Activated naive CD4-positive, alpha-beta T cell (primary cell): ENCODE measurements at places on chromosomes 16 and 17.
A peak's percentile ranks its signal among the peaks of the same experiment; 100 is the strongest.

DNA sequence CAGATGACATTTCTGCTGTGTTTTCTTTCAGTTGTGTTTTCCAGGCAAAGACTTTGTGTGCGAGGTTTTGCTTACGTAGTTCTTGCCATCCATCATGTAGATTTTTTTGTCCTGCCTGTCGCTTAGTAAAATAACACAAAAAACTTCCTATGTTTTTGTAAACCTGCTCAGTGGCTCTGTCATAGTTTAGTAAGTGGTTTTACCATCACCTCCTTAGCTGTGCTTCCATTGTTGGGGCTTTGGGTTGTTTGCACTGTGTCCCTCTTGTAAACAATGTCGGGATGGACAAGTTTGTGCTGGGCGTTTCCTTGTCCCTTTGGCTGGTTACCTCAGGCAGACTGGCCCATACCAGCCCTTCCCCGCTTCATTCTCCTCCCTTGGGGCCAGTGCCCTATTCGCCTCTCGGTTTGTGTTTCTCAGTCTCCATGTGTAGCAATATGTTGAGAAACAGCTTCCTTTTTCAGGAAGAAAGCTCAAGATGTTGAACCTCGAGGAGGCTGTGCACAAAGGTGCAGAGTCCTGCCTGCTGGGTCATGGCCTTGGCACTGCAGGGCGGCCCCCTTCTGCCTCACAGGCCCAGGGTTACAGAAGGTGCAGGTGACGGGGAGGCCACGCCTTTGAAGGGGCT lies 74.6 kb downstream of the KSR1 start:
- DNase-seq: no peak

DNA sequence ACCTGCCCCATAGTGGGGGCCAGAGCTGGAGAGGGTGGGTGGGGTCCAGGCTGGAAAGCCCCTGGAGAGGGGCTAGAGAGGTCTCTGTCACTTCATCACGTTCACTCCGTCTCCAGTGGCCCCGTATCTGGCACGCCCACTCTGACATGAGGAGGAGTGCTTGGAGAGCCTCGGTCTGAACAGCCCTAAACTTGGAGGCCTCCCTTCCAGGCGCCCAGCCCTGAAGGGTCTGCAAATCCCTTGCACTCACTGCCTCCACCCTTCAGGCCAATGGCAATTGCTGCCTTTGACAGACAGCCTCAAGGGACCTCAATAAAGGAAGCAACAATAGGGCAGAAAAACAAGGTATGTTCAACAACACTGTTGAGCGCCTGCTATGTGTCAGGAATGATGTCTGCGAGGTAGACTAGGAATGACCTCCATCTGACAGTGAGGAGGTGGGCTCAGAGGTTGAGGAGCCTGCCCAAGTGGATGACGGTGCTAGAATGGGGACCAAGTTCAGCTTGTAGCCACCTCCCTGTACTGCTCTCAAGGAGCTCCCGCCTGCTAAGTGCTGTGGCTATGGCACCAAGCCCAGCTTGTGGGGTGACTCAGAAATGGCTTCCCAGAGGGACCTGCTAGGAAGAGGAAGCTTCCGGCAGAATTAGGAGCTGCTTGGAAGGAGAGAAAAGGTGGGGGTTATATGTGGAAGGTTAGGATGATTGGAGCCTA lies 2.9 kb upstream of the EPX start:
- no peak for DNase-seq

DNA sequence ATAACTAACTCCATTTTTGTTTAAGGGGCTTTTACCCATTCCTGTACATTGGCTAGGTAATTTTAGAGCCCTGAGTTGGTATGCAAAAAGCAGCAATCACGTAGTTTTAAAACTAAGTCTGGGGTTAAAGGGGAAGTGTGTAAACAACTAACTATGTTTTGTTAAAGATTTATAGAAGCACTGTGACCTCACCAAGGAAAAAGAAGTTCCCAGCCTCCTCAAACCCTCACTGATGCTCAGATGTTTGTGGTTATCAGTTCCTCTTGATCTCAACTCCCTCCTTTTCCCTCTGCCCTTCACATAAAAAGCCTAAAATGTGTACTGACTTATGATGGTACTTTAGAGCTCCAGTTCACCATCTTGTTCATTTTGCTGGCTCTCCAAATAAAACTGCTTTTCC lies 119.9 kb upstream of the IRX6 start:
- DNase-seq: no peak

DNA sequence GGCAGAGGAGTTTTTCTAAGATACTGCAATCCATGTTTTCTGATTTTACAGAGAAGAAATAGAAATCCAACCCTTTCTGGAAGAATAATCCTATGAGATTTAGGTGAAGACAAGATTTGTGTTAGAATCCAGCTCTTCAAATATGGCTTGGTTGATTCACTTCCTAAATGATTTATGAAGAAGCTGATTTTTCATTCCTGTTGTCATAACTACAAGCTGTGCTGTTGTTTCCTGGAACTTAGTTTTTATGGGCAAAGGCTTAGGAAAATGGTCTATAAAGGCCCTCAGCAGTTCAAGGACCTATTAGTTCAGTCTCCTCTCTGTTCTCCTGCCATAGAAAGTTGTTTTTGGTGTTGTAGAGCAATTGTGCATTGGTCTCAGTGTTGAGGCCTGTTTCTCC lies 174.2 kb upstream of the FAM20A start:
- DNase-seq: no peak

GRCh38 chr17:52213451-52213850 lies 54.9 kb upstream of the CA10 start:
- no peak for DNase-seq

DNA sequence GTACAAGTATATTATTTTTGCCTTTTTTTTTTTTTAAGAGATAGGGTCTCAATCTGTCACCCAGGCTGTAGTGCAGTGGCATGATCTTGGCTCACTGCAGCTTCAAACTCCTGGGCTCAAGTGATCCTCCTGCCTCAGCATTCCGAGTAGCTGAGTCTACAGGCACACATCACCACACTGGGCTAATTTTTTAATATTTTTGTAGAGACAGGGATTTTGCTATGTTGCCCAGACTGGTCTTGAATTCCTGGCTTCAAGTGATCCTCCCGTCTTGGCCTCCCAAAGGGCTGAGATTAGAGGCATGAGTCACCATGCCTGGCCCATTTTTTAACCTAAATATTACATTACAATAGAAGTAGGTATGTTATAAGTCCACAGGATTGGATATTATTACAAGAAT lies 3.2 kb downstream of the TERB1 start:
- DNase-seq: no peak

DNA sequence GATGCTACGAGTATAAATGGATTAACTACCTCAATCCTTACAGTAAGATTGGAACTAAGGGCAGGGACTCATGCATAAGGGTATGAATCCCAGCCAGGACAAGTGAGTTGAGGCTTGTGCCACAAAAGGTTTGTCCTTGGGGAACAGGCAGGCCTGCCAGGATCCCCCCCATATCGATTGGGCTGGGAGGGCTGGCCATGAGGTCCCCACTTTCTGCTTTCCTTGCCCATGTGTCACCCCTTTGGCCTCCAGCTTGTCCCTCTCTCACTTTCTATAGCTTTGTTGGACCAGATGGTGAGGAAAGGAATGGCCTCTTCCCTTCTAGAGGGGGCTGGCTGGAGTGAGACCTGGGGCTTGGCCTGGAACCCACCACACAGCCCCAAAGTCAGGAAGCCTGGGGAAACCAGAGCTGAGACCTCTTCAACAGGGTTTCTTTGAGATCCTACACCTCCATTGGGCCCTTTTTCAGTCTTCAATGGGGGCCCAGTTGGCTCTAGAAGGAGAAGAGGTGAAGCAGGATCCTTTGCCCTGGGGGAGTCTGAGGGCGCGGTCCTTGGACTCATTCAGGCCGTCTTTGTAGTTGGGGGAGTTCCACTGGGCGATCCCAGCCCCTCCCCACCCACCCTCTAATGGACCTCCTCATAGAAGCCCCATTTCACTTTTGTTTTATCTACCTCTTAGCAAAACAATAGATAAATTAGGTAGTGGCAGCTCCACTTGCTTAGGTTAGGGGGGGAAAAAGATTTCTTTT lies 57.3 kb downstream of the IGF2BP1 start:
- no peak for DNase-seq

DNA sequence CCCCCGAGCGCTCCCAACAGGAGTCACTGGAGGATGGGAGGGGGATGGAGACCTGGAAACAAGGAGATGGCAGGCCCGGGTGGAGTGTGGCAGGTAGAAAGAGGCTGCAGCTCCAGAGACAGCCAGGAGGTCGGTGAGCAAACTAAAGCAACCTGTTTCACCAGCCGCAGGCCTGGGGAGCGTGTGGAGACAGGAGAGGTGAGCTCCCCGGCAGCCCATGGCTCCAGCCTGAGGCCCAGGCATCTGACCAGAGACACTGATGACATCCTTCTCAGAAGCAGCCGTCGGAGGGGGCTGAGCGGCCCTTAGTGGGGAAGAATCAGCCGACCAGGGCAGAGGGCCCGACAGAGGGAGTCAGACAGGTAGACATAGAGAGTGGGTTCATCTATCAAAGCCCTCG lies 165.1 kb downstream of the ZNF423 start:
- DNase-seq: no peak

GRCh38 chr16:81556715-81557284 lies 112.2 kb downstream of the CMIP start:
- no peak for DNase-seq

DNA sequence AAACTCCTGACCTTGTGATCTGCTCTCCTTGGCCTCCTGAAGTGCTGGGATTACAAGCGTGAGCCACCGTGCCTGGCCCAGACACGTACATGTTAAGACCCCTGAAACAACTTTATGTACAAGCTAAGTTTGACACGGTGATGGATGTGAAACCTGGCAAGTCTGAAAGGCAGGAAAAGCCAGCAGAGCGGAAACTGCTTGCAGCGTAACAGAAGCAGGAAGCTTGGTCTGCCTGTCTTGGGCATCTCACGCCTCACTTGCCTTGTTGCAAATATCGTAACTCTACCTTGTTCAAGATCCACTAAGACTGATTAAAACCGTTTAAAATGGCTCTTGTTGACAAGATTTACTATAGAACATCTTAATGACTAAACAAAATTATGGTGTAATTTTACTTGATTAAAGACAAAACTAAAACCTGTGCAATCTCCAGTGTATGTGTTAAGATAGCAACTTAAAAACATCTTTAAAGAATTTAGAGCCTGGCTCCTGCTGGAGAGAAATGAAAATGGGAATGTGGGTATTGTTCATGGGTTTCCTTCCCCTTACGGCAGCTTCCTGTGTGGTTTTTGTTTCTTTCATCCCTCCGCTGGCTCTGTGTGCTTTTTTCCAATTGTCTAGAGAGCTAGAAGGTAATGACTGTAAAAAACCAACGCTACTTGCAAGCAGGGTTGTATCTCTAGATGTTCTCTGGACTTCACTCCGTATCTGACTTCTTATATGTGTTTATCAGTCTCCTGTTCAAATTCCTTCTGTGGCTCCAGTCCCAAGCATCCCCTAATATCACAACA lies 477.6 kb downstream of the XYLT1 start:
- DNase-seq: peak; percentile 7

DNA sequence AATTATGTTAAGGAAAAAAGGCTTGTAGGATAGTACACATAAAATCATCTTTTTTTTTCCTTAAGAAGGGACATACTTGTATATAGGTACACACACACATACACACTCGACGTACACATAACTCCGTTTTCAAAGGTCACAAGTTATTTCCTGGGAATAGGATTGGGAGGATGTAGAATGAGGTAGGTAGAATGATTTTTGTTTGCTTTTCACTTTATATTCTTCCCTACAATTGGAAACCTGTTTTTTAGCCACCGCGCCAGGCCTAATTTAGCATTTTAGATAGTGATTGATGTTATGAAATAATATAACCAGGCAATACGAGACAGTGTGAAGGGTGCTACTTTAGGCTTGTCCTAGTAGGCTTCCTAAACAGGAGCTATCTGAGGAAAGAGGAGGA lies 1.8 kb upstream of the HAPSTR1 start:
- no peak for DNase-seq

GRCh38 chr17:64599187-64599676 lies 62.9 kb downstream of the SMURF2 start:
- DNase-seq: peak; percentile 6

GRCh38 chr17:67652433-67652832 lies 65.3 kb upstream of the NOL11 start:
- DNase-seq: no peak
